Stimulated activated CD4-positive, alpha-beta T cell treated with anti-CD3 and anti-CD28 coated beads, Interleukin-1b, Interleukin-23, amount 100 ng/mL, for 1 hour (primary cell): ENCODE measurements at places on chromosomes 12 and 14.

GRCh38 chr14:103686831-103687485 is 28.3 kb downstream of the XRCC3 start:
- DNase-seq: no peak

DNA sequence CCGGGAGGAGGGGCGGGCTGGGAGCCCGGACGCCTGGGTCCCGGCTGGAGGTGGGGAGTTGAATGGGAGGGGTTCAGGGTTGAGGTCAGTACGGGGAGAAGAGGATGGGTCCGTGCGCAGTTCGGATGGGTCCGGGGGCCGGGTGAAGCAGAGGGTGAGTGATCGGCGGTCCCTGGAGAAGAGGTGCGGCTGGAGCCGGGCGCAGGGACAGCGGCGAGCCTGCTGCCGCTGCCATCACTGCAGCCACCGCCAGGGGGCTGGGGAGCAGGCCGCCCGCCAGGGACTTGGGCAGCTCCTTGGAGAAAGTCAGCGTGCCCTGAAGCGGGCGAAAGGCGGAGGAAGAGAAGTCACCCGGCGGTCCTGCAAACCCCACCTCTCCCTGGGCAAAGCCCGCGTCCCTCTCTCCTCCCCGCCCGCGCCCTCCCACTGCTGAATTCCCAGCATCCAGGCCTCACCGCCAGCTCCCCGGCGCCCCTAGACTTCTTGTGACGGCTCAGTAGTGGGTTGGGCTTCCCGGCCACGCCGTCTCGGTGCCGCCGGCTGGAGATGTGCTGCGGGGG is 6.0 kb upstream of the GPR84 start:
- no peak for DNase-seq

DNA sequence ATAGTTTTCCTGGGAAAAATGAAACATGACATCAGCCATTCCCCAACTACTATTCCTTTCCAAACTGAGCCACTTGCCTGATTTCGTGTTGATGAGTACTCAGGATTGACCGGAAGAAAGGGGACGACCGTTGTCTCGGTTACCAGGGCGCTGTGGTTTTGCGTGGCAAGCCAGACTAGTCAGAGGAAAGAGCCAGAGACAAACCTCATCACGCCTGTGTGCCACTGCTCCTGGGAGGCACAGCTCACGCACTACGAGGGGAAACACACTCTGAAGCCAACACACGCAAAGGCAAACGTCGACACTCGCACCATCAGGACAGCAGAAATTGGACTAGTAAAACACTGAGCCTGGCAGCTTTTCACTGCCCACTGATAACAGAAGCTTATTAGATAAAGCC is 35.0 kb downstream of the GIT2 start:
- DNase-seq: no peak

DNA sequence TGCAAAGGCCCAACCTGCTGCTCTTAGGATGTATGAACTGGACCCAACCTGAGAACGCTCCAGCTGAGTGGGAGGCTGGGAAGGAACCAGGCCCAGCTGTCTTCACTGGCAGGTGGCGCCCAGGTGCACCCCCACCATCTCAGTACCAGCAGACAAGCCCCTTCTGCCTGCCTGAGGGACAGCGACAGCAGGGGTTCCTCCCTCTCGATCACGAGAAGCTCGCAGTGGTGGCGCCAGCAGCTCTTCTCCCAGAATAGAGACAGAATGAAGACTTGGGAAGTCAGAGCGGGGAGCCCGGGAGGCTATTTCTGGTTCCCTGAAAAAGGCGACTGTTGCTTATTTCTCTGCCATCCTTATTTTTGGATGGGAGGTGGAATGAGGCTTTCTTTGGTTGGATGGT is 46.5 kb downstream of the CHGA start:
- no peak for DNase-seq

DNA sequence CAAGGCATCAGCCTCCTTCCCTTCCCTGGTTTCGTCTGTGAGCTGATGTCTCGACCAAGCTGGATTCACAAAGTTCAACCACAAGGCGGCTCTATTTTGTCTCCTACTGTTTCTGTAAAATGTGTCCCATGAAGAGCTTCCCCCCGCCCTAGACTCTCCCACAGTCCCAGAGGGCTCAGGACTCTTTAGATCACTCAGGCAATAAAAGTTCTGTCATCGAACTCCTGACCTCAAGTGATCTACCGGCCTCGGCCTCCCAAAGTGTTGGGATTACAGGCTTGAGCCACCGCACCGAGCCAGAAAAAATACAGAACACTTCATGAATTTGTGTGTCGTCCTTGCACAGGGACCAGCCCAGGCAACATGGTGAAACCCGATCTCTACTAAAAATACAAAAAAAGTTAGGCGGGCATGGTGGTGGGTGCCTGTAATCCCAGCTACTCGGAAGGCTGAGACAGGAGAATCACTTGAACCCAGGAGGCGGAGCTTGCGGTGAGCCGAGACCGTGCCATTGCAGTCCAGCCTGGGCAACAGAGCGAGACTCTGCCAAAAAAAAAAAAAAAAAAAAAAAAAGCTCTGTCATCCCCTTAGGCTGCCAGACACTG is 149.4 kb downstream of the BCL11B start:
- no peak for DNase-seq

- DNase-seq: no peak
These were observed 122.4 kb downstream of the ANO6 start for GRCh38 chr12:45338272-45338671.

- no peak for DNase-seq
These were observed 16.7 kb upstream of the GCH1 start for GRCh38 chr14:54919330-54919729.

DNA sequence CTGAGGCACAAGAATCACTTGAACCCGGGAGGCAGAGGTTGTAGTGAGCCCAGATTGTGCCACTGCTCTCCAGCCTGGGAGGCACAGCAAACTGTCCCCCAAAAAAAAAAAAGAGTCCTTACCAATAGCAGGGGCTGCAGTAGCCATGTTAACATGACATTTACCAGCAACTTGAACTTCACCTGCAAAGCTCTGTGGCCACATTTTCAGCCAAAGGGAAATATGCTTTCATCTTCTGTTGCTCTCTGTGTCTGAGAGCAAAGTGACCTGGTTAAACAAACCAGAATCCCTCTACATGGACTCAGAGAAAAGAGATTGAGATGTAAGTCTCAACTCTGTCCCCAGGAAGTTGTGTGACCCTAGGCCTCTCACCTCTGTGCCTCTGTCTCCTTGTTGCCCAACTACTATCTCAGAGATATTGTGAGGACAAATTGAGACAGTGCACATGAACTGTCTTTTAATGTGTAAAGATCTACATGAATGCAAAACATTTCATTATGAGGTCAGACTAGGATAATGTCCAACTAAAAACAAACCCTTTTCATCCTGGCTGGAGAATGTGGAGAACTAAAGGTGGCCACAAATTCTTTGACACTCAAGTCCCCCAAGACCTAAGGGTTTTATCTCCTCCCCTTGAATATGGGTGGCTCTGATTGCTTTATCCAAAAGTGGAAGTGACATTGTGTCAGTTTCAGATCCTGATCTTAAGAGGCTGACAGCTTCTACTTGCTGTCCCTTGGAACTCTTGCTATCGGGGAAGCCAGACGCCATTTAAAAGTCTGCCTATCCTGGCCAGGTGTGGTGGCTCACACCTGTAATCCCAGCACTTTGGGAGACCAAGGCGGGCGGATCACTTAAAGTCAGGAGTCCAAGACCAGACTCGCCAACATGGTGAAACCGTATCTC is 24.7 kb upstream of the P2RX4 start:
- no peak for DNase-seq

GRCh38 chr12:77720258-77720657 is 110.4 kb upstream of the NAV3 start:
- DNase-seq: no peak

- DNase-seq: no peak
These were observed 335.8 kb upstream of the E2F7 start for GRCh38 chr12:77401064-77401769.

DNA sequence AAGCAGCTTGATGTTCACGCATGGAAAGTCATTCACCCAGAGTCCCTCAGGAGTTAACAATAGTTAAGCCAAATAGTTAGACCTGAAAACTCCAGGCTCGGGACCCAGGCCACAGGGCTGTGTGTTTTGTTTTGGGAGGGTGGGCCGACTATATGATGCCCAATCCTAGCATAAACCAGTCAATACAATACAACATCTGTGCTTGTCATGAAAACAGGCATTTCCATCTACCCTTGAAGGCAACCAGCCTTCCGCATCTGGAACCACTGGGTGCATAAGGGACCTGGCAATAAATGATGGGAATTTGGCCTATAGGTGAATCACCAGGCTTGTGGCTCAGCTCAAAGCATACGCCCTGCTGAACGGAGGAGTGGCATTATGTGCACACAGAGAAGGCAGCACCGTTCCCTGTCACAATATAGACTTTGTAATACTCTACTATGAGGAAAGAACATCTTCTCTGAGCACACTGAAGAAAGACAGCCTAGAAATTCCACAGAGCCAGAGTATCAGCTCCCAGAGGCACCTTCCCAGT is 91.0 kb upstream of the FOXN3 start:
- no peak for DNase-seq

DNA sequence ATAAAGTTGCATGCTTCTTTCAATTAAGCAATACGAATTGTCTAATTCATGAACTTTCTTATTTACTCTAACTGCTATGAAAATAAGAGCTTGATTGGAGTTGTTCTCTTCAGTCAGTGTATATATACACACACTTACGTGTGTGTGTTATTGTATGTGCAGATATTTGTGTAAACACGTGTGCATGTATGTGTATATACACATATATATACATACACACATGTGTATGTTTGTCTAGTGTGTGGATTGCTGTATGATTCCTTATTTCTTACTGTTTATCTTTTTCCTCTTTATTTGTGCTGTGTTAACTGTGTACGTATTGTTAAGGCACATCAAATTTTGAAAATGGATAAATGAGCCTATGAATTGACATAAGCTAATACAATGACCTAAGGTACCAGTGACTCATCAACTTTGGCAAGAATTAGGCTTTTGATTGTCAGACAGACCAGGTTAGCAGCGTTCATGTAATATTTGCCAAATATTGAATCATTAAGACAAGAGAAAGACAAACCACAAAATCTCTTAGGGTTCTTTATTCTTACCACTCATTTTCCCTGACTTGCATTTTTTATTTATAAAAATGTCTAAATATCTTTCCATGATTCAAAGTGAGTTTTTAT is 423.9 kb downstream of the SOX5 start:
- DNase-seq: no peak

DNA sequence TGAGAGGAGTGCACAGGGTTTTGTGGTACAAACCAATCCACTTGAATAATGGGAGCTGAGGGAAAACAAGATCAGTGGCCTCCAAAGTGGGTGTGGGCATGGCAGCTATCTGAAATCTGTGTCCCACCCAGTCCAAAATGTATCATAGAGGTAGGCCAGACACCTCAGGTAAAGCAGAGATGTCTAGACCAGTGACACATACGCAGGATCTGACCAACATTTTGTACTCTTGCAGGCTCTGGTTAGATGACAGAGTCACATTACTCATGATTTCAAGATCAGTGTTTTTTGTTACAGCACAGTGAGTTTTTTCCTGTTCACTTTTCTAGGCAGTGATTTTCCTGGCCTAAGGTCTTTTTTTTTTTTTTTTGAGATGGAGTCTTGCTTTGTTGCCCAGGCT is 211.8 kb downstream of the PCNX1 start:
- DNase-seq: no peak

- DNase-seq: no peak
These were observed 297.5 kb upstream of the PRKD1 start for GRCh38 chr14:30225176-30225575.

- DNase-seq: no peak
These were observed 17.4 kb upstream of the KRT7 start for GRCh38 chr12:52215587-52216031.

DNA sequence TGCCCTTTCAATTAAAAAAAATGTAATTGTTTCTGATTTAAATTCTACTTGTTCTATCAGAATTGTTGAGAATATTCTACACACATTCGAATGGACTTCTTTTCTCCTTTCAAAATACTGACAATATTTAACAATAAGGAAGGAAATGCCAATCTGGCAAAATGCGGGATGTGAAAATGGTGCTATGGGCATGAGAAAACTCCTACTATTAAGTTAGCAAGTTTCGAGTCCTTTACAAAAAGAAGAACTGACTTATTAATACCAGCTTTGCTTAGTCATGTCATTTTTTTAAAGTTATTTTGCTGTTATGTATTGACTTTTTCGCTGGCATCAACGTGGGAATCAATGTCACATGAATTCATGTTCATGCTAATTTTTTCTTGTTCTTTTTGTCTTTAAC is 31.7 kb upstream of the ARL1 start:
- DNase-seq: no peak

DNA sequence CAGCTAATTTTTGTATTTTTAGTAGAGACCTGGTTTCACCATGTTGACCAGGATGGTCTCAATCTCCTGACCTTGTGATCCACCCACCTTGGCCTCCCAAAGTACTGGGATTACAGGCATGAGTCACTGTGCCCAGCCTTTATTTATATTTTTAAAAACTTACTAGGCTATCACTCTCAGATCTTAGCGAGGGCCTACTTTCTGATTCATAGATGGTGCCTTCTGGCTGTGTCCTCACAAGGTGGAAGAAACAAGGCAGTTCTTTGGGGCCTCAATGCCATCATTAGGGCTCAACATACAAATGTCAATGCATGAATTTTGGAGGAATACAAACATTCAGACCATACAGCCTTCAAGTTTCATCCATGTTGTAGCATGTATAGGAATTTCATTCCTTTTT is 2.4 kb upstream of the DGLUCY start:
- no peak for DNase-seq

DNA sequence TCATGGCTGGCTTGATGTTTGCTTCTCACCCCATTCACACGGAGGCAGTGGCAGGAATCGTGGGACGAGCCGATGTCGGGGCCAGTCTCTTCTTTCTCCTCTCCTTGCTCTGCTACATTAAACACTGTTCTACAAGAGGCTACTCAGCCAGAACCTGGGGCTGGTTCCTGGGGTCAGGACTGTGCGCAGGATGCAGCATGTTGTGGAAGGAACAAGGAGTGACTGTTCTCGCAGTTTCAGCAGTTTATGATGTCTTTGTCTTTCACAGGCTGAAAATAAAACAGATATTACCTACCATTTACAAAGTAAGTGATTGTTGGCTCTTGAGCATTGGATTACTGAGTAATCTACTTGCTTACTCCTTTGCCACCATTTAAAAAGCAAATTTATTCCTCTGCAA is 170.6 kb downstream of the TMTC2 start:
- no peak for DNase-seq

DNA sequence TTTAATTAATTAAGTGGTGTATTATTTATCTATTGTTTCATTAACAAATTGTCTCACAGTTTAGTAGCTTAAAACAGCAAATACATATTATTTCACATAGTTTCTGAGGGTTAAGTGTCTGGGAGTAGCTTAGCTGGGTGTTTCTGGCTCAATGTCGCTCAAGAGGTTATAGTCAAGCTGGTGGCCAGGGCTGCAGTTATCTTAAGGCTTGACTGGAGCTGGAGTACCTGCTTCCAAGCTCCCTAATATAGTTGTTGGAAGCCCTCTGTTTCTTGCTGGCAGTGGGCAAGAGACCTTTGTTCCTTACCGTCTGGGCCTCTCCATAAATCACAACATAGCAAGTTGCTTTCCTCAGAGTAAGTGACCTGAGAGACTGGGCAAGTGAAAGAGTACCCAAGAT is 66.6 kb downstream of the RAD51B start:
- no peak for DNase-seq
